Right atrium auricular region (tissue), 2 donors: ENCODE measurements at places on chromosomes 13 and 19. TPM values are rescaled to one million over a fixed set of nuclear protein-coding genes. Genes with fewer than 3 reads are reported as not detected.

The ANKLE1 gene
- 0.51 TPM for total RNA-seq

The ZNF575 gene
- not detected for total RNA-seq

The F10 gene
- 21.9 TPM for total RNA-seq

The LGI4 gene
- 10.9 TPM for total RNA-seq

The RYR1 gene
- 1.7 TPM for total RNA-seq
